ENCODE measurements at places on chromosomes 5 and 9.

- DNase-seq = no peak
Observed at GRCh38 chr9:10855847-10856246, 243.0 kb upstream of the PTPRD start.

- DNase-seq = no peak
Observed at GRCh38 chr9:99002706-99003105, 59.0 kb downstream of the COL15A1 start.

GRCh38 chr9:100884518-100884917, 144.0 kb upstream of the PLPPR1 start:
- DNase-seq = no peak

GRCh38 chr5:116303810-116304209, 219.0 kb downstream of the COMMD10 start:
- DNase-seq = no peak

- DNase-seq = no peak
Observed at GRCh38 chr5:17339841-17340240, 122.4 kb downstream of the BASP1 start.

DNA sequence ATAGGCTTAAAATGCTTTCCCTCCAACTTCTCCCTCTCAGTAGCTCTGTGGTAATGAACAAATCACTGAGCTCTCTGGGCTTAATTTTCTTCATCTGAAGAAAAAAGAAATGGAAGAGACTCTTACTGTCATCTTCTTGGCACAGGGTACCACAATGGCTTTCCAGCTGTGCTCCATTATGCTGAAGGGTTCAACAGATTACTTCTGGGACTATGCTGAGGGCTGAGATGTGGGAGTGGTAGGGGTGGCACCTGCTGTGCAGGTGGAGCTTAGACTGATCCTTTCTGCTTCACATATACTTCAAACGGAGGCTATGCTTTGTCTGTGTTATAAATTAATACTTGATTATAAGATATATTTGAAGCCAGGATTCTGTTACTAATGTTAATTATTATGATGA, 840.2 kb upstream of the C9orf72 start:
- no peak for DNase-seq

- DNase-seq = no peak
Observed at GRCh38 chr9:84615544-84615943, 54.0 kb upstream of the NTRK2 start.

- no peak for DNase-seq
Observed at GRCh38 chr5:77971776-77972468, 195.8 kb upstream of the TBCA start.

- no peak for DNase-seq
Observed at GRCh38 chr9:92769990-92770359, 5.3 kb upstream of the BICD2 start.

DNA sequence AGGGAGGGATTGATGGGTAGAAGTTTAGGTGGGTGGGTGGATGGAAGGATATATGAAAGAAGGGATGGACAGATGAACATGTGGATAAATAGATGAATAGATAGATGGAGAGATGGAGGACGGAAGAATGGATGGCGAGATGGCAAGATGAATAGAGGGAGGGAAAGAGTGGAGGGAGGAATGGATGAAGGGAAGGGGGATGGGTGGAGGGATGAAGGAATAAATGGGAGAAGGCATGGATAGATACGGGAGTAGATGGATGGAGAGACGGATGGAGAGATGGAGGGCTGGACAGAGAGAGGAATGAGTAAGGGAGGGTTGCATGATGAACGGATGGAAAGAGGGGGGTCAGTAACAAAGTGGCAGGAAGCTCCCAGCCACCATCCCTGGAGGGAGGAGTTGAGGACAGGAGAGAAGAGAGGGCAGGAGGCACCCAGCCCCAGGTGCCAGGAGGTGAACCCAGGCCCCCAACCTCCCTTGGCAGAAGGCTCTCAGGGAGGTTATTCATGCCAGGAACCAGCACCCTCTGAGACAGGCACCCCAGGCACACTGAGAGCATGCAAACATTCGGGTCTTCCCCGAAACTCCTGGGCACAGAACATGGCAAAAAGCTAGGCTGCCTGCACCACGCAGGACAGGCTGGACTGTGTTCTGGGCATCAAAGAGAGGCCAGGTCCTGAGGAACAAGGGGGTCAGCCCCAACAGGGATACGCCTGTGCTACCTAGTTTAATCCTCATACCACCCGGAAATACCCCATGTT, 9.1 kb downstream of the SARDH start:
- DNase-seq = no peak

DNA sequence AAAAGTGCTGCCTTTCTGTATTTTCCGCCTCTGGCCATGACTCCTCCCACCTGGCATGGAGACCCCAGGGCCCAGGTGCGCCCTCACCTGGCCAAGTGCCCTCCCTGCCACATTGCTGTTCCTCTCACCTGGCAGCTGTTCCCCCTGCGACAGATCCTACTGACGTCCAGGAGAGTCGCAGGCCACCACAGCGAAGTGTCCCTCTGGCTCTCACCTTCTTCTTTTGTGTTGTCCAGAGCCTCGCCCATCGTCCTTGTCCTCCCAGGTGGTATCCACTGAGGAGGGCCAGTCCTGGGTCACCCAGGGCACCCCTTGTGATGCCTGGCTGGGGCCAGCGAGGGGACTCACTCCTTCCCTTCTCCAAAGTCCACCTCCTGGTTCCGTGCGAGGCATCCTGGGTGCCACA, 2.6 kb downstream of the NKD2 start:
- no peak for DNase-seq
